Smooth muscle cell of bladder (primary cell): ENCODE measurements at places on chromosomes 5 and 9. TPM values are rescaled to one million over a fixed set of nuclear protein-coding genes. Genes with fewer than 3 reads are reported as not detected.

PCDHB8 gene
- 0.09 and 0.43 TPM in 2 replicates for total RNA-seq

FOXD4L5 gene
- total RNA-seq = under 0.01 TPM in 2 replicates

TRAF2 gene
- total RNA-seq = 4.0 and 6.3 TPM in 2 replicates

CLTA gene
- 281 and 295 TPM in 2 replicates for total RNA-seq

USP20 gene
- 9.4 and 11.8 TPM in 2 replicates for total RNA-seq

NME5 gene
- total RNA-seq = 1.6 and 2.1 TPM in 2 replicates
